Stomach (tissue), 19 donors: ENCODE measurements at places on chromosomes 1 and 21. TPM values are rescaled to one million over a fixed set of nuclear protein-coding genes. Genes with fewer than 3 reads are reported as not detected.

DNA sequence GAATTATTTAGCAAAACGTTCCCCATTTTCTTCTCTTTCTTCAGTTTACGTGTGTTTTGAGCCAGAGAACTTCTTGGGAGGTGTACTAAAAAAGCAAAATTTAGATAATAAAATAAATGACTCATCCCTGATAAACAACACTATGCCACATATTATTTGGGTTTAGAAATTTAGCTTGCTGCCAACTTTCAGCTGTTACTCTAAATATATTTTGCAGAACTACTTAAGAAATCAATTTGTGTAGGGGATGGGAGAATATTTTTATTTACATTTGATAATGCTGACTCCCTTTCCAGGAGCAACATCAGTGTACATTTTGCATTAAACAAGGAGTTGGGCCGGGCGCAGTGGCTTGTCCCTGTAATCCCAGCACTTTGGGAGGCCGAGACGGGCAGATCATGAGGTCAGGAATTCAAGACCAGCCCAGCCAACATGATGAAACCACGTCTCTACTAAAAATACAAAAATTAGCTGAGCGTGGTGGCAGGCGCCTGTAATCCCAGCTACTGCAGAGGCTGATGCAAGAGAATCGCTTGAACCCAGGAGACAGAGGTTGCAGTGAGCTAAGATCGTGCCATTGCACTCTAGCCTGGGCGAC is 151.4 kb upstream of the ZRANB2 start:
- no peaks in the 10 kb centered on the region for H3K4me1 ChIP-seq
- no peak overlapping the region for H3K4me3 ChIP-seq
- H3K36me3 ChIP-seq: no peaks in the 10 kb centered on the region

DNA sequence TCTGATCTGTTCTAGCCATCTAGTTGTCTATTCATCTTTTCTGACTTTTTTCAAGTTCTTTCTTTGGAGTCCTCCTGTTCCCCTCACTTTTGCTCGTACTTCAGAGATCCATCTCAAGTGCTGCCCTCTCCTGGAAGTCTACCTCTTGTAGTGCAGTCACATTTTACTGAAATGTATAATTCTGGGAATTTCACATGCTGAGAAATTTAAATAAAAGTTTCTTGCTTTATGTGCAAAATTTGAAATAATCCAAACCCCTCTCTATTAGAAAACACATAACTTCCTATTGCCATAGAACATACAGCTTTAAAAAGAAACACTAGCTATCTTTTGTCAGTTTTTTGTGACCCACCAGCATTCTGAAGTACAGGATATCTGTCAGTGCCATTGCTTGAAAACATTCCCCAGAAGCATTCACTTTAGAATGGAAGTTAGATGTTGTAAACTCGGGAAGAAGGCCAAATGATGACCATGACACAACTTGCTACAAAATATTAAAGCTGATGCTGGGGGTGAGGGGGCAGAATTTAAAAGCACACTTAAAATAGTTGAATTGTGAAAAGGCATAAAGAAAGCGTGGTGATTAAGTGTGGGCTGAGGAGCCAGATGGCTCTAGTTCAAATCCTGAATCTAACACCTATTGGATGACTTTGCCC is 22.0 kb downstream of the RLF start:
- H3K27me3 ChIP-seq: no peaks in the 10 kb centered on the region
- no peaks in the 10 kb centered on the region for H3K36me3 ChIP-seq
- H3K27ac ChIP-seq: no peak overlapping the region
- DNase-seq: no peak
- H3K4me3 ChIP-seq: no peak overlapping the region

- H3K27ac ChIP-seq: no peak overlapping the region
- peak; percentile 58 for DNase-seq
- peaks cover 26% of the 10 kb centered on the region for H3K4me1 ChIP-seq
- H3K27me3 ChIP-seq: peaks cover 8% of the 10 kb centered on the region
- no peak overlapping the region for H3K4me3 ChIP-seq
Observed at GRCh38 chr1:12052997-12053686, 10.0 kb upstream of the TNFRSF8 start.

GRCh38 chr1:83113652-83114051 is 885.3 kb downstream of the TTLL7 start:
- no peaks in the 10 kb centered on the region for H3K27me3 ChIP-seq
- no peaks in the 10 kb centered on the region for H3K4me1 ChIP-seq
- peak; percentile 39 for DNase-seq
- no peak overlapping the region for H3K4me3 ChIP-seq
- H3K27ac ChIP-seq: no peak overlapping the region
- H3K36me3 ChIP-seq: no peaks in the 10 kb centered on the region

DNA sequence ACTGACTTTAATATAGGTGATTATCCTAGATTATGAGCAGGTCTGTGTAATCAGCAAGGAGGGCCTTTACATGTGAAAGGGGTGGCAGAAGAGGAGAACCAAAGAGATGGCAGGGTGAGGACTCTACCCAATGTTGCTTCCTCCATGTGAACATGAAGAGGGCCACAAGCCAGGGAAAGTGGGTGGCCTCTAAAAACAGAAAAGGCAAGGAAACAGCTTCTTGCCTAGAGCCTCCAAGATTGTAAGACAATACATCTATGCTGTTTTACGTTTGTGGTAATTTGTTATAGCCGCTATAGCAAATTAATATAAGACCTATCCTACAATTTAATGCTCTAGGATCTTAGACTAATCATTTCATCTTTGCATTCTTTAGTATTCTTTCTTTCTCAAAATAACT is 85.5 kb downstream of the PLPP3 start:
- peaks cover 33% of the 10 kb centered on the region for H3K36me3 ChIP-seq
- DNase-seq: no peak
- H3K4me3 ChIP-seq: no peak overlapping the region
- H3K27me3 ChIP-seq: no peaks in the 10 kb centered on the region
- peaks cover 17% of the 10 kb centered on the region for H3K4me1 ChIP-seq

DNA sequence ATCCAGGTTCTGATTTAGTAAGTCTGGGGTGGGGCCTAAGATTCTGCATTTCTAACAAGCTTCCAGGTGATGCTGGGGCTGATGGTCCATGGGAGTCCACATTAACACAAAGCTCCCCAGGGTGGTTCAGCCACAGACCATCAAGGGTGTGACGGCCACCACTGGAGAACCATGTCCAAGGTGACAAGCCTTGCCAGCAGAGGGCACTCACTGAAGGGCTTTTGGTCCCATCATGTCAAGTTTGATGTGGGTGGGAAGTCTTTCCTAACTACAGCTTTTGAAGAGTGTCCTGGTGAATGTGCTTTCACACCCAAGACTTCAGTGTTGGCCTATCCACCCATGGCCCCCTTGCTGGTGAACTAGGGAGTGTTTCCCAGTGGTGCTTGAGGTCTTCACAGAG is 67.1 kb downstream of the UBE2T start:
- no peaks in the 10 kb centered on the region for H3K4me1 ChIP-seq
- no peak overlapping the region for H3K4me3 ChIP-seq
- no peaks in the 10 kb centered on the region for H3K27me3 ChIP-seq
- peak; percentile 31 for DNase-seq

- H3K36me3 ChIP-seq: no peaks in the 10 kb centered on the region
- H3K27me3 ChIP-seq: no peaks in the 10 kb centered on the region
- no peak for DNase-seq
- no peaks in the 10 kb centered on the region for H3K4me1 ChIP-seq
Observed at GRCh38 chr21:16308269-16308668, 578.5 kb downstream of the USP25 start.

DNA sequence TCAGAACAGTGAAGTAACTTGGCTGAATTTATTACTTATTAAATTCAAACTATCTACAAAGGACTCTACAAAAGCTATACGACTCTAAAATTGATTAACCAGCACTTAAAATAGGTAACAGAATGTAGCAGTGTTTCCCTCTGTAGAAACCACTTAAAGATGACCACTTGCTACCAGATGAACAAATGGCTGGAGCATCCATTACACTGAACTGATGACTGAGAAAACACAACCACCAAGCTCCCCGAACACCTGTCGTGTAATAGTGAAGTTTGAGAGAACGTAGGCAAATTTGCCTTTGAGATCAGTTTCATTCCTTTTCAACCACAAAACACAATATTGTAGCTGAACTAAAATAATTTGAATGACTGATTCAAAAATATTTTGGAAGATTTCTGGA is 226.7 kb downstream of the KCNT2 start:
- no peaks in the 10 kb centered on the region for H3K36me3 ChIP-seq
- H3K4me3 ChIP-seq: no peak overlapping the region
- no peaks in the 10 kb centered on the region for H3K27me3 ChIP-seq
- no peak for DNase-seq
- H3K27ac ChIP-seq: no peak overlapping the region
- no peaks in the 10 kb centered on the region for H3K4me1 ChIP-seq

- H3K27me3 ChIP-seq: no peaks in the 10 kb centered on the region
- no peak for DNase-seq
- no peak overlapping the region for H3K27ac ChIP-seq
Observed at GRCh38 chr1:211349741-211350140, 23.1 kb downstream of the TRAF5 start.

GRCh38 chr1:26861889-26862378 is 1.0 kb upstream of the SFN start:
- peak overlapping the region; percentile 99 for H3K27ac ChIP-seq
- H3K36me3 ChIP-seq: peaks cover 16% of the 10 kb centered on the region
- H3K4me3 ChIP-seq: no peak overlapping the region
- DNase-seq: no peak

Gene RNPEP
- 113 TPM for total RNA-seq
